ENCODE measurements at places on chromosomes 3 and 15.

DNA sequence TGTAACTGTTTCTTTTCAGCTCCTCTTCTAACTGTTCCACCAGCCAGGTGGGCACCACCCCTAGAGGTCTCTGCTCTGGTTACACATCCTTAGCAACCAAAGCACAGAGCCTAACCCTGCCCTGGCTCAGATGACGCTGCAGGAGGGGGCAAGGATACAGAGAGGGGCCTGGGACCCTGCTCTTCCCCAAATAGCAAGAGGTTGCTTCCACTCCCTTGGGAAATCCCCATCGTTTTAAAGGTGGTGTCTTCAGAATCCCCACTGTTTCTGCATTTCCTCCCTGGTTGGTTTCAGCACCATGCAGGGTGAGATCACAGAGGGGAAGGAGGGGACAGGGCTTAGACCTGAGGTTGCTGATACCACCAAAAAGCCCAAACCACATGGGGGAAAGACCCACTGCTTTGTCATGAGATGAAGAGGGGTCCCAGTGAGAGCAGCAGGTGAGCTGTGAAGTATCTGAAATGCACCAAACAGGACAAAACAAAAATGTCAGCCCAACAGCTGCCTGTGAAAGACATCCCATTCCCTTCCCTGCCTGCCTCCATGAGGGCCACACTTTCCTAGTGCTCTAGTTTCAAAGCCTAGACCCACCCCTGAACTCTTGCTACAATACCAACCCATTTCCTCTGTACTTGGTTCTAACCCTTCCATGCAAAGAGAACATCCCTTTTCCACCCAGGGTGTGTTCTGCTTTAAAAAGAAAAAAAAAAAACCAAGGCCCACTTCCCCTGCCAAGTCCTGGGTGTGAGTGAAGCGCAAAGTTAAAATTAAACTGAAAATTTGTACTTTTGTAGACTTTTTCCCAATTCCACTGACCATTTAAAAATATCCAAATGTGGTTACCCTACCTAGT, 29.0 kb downstream of the ANP32A start:
- peak; percentile 13 for DNase-seq

GRCh38 chr3:41519746-41520145, 320.4 kb downstream of the CTNNB1 start:
- DNase-seq = no peak

- no peak for DNase-seq
Observed at GRCh38 chr3:72383883-72384282, 464.4 kb downstream of the SHQ1 start.

DNA sequence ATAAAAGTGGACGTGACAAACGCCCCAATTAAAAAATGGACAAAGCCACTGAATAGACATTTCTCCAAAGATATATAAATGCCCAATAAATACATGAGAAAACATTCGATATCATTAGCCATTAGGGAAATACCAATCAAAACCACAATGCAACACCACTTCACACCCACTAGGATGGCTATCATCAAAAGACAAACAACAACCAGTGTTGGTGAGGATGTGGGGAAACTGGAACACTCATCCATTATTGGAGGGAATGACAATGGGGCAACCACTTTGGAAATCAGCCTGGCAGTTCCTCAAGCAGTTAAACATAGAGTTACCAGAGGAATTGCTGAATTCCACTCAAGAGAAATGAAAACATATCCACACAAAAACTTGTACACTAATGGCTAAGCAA, 32.4 kb upstream of the FGD5 start:
- DNase-seq = no peak

DNA sequence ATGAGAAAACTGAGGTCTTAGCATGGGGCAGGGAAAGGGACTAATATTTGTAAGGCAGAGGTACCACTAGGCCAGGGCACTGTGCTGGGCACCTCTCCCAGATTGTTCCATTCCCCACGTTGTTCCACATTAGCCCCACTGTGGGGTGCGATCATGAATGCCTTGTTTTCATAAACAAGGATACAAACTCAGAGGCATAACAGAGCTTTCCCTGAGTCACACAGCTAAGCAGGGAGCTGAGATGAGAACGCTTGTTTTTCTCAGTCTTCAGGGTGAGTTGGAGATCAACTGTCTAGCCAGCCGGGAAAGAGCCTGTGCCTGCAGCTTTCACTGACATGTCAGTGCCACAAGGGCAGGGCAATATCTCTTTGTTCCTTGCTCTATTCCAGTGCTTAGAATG, 47.9 kb upstream of the ITGA11 start:
- no peak for DNase-seq

- DNase-seq = no peak
Observed at GRCh38 chr3:113124256-113124830, 87.0 kb upstream of the BOC start.

DNA sequence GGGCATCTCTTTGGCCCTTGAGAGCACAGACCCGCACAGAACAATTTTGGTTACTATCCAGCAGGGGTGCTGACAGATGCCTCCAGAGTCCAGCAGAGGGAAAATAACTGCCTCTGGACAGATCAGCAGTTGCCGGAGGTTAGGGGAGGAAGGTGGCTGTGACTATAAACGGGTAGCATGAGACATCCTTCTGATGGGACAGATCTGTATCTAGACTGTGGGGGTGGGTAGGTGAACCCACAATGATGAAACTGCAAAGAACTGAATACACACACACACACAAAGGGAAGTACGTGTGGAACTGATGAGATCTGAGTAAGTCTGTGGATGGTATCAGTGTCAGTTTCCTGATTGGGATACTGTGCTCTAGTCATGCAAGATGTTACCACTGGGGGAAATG, 21.2 kb downstream of the ADAMTS7 start:
- no peak for DNase-seq

GRCh38 chr3:1346386-1346785, 253.6 kb downstream of the CNTN6 start:
- DNase-seq = no peak

GRCh38 chr3:45787551-45787950, 8.8 kb downstream of the SLC6A20 start:
- DNase-seq = no peak

DNA sequence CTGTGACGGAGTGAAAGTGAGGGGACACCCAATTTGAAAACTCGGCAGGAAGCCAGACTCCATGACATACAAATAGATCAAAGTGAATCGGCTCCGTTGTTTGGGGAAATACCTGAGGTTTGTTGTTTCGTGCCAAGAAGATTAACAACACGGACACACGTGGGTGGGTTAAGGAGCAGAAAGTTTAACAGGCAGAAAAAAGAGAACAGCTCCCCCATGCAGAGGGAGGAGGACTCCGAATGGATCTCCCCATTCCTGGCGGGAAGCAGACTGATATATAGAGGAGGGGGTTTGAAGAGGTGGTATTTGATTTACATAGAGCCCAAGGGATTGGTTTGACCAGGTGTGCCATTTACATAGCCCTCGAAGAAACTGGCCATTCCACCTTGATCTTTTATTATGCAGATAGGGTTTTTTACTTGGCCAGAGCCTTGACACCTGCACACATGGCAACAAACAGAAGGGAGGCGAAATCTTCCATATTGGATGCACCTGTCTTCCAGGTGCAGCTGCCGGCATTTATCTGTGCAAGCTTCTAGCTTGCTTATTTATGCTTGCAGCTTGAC, 4.8 kb upstream of the SACM1L start:
- no peak for DNase-seq

DNA sequence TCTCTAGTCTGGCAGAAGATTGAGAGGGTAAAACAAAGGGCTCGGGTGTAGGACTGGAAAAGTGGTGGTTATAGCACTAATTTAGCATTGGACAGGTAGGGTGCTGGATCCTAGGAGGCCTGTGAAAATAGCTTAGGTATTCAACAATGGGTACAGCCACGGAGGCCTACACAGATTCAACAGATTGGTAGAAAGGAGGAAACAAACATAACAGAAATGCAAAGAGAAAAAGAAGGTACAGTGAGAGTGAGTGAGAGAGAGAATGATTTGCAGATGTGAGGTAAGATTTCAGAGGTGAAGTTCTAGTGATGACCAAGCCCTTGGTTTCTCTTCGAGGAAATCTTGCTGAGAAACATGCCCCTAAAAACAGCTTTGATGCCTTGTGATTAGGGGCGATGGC, 37.9 kb downstream of the ADIPOQ start:
- no peak for DNase-seq

DNA sequence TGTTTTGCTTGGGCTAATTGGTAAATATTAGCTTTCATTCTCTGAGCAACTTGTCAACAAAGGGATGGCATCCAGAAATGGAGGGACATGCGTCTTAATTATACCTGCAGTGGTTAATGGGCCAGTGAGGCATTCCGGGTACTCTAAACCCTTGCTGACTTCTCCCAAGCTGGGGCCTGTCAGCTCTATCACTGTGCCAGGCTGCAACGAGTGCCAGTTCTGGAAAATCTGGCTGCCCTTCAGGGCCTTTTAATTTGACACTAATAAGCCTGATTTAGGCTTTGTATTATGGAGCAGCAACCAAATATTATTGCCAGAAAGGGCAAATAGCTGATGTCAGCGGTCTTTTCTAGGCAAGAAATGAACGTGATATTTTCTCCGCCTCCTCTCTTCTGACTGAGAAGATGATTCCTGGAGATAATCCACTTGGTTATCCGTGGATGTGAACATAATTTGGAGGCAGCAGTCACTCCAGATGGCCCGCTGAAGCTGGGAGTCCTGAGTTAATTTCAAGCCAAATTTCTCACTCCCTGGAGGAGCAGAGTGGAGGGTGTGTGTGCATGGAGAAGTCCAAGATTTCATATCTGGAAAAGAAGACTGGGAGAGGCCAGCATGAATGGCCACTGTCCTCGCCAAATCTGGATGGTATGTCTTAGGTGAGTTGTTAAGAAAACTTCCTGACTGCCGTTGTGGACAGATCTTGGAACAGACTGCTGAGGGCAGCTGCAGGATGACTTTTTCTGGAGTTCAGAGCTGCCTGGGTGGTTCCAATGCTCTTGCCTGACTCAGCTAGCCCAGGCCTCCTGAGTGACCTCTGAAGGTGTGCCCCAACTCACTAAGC, 44.4 kb upstream of the PSMD6 start:
- DNase-seq = no peak

GRCh38 chr15:43789409-43789808, 2.7 kb upstream of the SERF2 start:
- no peak for DNase-seq

Measured in stimulated activated CD4-positive, alpha-beta T cell treated with anti-CD3 and anti-CD28 coated beads, TNF-alpha, amount 100 ng/mL, for 4 hours (primary cell).